ENCODE measurements at places on chromosomes 16 and 17.

- DNase-seq = no peak
Measured at GRCh38 chr16:740459-740763, 386 bp downstream of the CIAO3 start.

DNA sequence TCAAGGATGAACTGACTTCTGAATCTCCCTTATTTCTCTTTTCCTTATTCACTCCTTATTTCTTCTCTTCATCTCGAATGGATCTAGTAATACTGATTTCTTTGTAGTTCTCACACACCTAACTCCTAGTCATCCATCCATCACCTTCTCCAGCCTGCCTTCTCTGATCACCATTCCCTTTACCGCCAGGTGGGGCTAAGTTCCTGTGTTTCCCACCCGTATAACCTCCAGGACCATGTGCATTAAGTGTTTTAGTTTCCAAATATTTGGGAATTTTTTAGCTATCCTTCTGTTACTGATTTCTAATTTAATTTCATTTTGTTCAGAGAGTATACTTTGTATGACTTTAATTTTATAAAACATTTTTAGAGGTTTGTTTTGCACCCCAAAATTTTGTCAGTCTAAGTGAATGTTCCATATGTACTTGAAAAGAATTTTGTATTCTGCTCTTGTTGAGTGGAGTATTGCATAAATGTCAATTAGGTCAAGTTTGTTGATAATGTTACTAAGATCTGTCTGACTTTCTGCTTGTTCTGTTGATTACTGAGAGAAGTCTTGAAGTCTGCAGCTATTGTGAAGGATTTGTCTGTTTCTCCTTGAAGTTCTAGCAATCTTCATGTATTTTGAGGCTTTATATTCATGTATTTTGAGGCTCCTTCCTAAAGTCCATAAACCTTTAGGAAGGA, 8.8 kb downstream of the BPTF start:
- no peak for DNase-seq

- DNase-seq = no peak
Measured at GRCh38 chr17:3754458-3755334, 31.0 kb downstream of the HASPIN start.

GRCh38 chr17:55540414-55541091, 29.3 kb upstream of the SMIM36 start:
- no peak for DNase-seq

DNA sequence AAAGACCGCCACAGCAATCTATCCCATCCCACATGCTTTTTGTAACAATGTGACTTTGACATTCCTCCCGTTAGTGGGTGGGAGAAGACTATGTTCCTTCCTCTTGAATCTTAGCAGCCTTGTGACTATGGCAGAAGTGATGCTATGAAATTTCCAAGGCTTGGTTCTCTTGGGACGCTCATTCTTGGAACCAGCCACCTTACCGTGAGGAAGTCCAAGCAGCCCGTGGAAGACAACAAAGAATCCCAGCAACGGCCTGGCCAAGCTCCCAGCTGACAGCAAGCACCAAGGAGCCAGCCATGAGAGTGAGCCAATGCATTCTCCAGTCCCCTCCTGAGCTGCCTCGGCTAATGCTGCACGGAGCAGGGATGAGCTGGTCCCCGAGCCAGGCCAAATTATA, 62.3 kb downstream of the VPS53 start:
- DNase-seq = no peak

- no peak for DNase-seq
Measured at GRCh38 chr17:43010667-43011308, 4.2 kb downstream of the IFI35 start.

DNA sequence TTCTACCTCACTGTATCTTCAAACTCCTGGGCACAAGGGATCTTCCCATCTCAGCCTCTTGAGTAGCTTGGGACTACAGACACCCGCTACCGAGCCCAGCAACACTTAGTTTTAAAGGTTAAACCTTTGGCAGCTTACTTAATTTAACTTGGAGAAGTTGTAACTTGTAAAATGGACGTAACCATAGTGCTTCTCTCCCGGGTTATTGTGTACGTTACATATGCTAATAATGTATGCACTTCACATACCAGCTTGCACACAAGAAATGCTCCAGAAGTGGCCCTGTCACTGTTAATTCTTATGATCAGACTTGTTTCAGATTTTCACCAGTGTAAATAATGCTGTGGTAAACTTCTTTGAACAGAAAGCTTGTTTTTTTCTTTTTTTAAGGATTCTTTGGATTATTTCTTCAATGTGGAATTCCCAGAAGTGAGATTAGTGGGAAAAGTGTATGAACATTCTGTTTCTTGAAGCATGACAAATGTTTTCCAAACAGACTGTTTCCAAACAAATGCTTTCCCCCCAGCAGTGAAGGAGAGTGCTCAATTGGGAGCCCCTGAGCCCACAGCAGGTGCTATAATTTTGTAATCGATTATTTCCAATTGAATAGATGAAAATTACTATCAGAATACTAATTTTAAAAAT, 61.5 kb downstream of the EPN2 start:
- no peak for DNase-seq

DNA sequence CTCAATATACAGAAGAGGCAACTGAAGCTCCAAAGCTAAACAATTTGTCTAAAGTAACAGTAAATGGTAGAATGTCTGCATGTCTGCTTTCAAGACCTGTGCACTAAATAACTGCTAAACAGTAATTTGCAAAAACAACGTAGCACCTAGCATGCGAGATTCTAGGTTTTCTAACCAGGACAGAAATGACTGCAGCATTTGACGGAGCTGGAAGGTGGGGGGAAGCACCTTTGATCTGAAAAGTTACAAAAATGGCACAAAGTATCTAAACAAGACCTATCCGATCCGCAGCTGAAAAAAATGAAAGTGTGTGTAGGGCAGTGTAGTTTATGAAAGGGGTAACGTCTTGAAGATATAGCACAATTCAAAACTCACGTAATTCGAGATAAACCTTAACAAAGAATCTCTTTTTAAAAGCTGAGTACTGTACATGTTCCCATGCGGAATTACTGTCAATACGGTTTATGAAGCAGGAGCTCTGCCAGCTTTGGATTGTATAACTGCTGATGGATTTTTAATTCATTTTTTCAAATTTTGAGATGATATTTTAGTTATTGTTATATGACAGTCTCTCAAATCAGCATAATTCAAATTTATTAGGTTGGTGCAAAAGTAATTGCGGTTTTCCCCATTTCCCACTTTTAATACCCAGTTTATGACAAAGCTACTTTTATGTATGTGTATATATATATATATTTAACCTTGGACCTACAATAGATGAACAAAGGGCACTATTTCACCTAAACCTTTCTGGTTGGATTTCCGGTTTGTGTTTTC, 1.2 kb upstream of the WIPI1 start:
- no peak for DNase-seq

DNA sequence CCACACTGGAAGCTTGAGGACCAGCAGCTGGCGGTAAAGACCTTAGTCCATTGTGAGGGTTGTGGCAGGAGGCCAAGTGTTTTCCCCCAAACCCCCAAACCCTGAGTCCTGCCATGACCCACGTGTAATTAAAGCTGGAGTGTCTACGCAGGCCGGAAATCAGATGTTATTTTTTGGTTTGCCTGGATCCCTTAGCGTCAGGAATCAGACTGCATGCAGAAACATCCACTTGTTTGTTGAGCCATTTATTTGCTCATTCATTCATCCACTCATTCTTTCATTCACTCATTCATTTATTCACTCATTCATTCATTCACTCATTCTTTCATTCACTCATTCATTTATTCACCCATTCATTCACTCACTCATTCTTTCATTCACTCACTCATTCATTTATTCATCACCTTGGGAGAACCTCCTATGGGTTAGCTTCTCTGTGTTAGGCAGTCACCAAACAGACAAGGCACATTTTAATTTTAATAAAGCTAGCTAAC, 313.1 kb downstream of the MAF start:
- no peak for DNase-seq

- no peak for DNase-seq
Measured at GRCh38 chr17:6986676-6987075, 9.2 kb upstream of the ALOX12 start.

DNA sequence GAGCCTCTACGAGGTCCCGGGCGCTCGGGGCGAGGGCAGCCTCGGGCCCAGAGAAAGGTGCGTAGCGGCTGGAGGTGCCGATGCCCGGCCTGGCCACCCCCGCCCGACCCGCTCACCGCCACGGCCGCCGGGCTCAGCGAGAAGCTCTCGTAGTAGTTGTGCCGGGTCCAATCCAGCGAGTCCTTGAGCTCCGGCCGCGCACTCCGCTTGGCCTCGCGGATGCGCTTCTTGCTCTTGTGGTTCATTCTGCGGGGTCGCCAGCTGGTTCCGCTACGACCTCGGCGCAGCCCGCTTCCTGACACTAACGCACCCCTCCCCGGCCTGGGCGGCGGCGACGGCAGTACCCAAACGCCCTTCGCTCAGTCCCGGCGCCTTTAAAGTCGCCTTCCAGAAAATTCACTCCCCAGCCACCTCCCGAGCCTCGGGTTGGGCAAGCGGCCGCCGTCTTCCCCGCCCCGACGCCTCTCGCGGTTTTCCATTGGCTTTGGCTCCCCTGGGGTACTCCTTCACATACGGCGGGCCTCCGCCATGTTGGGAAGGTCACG, at the start of gene JMJD6:
Gene JMJD6 (minus strand): TSS at position 376 of the 545 bp plus-strand sequence. CDS start 131 bp downstream, at position 245.
- peak; percentile 79 for DNase-seq

GRCh38 chr16:84369938-84370627, 1.7 kb downstream of the ATP2C2 start:
- no peak for DNase-seq

GRCh38 chr17:28381141-28381825, 9.8 kb downstream of the SARM1 start:
- DNase-seq = no peak

- no peak for DNase-seq
Measured at GRCh38 chr16:12078405-12079280, 102.1 kb downstream of the SNX29 start.

DNA sequence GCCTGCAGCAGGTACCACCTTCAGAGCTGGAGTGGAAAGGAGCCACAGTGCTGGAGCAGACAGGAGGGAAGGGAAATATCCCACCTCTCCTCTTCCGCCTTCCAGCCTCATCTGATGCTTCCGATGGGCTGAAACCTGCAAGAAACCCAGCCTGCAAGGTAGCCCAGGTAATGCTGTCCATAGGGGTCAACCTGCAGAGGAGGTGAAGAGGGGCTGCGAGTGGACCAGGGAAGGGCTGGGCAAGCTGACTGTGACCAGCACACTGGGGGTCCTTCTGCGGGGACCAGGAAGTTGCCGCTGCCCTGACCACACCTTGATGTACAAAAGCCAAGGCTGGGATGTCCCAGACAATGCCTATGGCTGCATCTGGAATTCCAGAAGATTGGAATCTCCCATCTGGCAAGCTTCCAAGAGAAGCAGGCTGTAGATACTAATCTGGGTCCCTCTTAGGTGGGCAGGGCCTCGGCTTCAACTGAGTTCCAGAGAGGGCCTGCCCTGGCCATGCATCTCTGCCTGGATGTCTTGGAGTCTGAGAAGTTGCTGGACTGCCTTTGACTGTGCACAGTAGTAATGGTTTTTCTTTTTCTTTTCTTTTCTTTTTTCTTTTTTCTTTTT, 5.8 kb downstream of the FOXL1 start:
- DNase-seq = no peak

- no peak for DNase-seq
Measured at GRCh38 chr17:63435681-63436522, 10.2 kb downstream of the CYB561 start.

GRCh38 chr17:41589301-41589700, 2.6 kb upstream of the KRT14 start:
- no peak for DNase-seq

GRCh38 chr17:80252871-80253270, 7.8 kb upstream of the RNF213 start:
- peak; percentile 65 for DNase-seq

DNA sequence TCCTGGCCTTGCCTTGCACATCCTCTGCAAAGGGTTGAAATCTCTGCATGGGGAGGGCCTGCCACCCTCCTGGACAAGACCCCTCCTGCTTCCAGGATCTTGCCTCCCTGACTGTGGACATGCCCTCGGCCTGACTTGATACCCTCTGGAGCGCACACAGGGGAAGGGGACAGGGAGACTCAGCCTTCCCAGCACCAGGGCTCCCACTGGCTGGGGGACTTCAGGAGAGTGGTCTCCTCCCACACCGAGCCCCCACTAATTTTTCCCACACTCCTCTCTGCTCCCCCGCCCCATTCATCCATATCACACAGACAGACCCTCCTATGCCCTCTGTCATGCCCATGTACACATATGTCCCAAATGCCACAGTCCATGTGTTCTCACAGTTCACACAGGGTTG, 14.3 kb downstream of the SGCA start:
- no peak for DNase-seq

DNA sequence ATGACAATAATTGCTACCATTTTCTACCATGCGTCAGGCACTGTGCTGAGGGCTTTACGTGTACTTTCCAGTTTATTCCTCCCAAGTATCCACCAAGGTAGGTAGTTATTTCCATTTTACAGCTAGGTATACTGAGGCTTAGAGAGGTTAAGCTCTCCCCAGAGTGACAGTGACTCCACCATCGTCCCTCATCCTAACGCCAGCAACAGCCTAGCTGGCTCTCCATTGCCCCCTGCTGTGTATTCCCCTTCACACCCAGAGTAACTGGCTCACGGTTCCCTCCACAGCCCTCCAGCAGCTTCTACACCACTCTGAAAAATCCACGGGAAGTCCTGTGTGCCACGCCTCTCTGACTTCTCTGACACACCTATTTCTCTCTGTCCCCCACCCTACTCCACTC, 7.1 kb upstream of the ASGR1 start:
- no peak for DNase-seq

DNA sequence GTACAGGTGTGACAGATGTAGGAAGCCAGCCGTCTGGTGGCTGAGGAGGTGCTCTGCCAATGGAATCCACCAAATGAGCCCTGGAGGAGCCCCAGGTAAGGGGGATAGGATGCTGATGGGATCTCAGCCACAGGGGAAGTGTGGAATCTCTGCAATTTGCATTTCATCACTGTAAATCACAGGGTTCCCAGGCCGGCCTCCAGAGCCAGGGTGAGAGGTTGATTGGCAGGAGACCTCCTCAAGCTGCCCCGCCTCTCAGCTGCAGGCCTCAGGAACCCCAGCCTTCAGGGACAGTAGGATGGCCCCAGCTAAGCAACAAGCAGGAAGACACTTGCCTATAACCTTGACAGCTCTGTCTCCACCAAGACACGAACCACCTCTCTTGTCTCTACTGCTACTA, 39.4 kb downstream of the RTN4RL1 start:
- DNase-seq = no peak

DNA sequence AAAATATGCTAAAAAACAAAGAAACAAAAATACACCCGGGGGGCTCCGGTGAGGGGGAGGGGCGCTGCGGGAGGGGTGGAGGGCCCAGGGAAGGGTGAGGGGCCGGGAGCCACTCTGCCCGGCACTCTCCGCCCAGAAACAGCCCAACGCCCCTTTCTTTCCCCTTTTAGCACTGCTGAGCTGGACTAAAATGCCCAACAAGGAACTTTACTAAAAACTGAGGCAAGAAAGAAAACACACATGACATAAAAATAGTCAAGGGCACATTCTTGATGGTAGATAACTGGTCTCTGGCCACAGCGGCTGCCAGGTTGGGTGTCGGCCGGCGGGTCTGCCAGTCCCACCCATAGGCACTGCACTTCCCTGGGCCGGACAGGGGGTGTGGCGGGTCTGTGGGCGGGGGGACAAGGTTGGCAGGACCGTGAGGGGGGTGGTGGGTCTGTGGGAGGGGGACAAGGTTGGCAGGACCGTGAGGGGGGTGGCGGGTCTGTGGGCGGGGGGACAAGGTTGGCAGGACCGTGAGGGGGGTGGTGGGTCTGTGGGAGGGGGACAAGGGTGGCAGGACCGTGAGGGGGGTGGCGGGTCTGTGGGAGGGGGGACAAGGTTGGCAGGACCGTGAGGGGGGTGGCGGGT, 20.9 kb downstream of the METRNL start:
- no peak for DNase-seq

- no peak for DNase-seq
Measured at GRCh38 chr16:49490321-49490705, 116.7 kb downstream of the C16orf78 start.

GRCh38 chr17:6232732-6233101, 162.5 kb downstream of the WSCD1 start:
- no peak for DNase-seq
